ENCODE measurements at places on chromosomes 13 and 19.

DNA sequence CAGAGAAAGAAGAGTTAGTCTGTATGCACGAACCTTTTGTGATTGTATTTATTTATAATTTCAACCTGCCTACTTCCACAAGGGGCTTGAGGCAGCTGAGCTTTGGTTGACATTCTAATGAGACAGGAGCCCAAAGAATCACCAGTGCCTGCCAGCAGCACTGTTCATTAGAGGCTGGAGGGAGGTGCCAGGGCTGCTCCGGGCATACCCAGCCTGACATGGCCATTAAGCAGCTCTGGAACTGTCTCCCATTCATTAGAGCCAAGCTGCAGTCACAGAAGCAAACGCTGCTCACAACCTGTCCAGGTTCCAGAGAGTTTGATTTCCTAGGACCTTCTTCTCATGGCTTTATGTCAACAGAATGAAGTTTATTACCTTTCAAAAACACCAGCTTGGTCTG lies 425.5 kb downstream of the RFC3 start:
- no peak for DNase-seq

DNA sequence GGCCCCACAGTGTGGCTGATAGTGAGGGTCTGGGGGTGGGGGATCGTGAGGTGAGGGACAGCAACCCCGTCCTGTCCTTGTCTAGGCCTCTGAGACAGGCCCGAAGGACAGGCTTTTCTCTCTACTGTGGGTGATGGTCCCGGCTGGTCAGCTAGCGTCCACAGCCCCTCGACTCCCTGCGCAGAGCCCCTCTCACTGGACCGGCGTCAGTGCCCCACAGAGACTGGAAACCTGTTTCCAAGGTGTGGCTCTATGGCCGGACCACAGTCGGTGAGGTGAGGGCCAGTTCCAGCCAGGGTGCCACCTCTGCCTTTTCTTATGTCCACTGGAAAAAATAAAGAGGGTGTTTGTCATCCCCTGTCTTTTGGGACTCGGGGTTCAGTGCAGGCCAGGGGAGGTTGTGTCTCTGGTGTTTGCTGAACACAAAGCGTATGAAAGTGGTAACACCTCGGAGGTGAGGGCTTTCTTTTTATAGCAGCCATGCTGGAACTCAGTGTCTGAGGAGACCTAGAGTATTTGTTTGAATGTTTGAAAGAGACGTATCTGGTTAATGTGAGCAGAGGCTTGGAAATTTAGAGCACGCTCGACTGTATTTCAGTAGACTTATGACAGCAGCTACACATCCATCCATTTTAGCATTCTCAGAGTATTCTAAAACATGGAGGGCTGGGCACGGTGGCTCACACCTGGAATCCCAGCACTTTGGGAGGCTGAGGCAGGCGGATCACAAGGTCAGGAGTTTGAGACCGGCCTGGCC lies 22.8 kb downstream of the ATP11A start:
- no peak for DNase-seq

DNA sequence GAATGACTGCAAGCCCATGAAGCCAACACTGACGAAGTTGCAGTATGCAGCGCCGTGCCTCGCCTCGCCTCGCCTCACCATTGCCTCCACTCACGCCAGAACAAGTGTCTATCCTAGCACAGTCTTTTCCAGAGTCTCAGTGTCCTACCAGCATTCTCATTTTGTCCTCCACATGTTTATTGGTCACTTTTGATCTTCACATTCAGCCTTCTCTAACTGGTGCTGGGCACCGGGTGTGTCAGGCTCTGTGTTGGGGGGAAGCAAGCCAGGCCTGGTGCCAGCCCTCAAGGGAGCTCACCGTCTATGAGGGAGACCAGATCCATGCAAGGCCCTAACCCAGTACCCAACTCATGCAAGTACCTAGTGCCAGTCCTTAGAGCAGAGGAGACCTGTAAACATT lies 69.7 kb upstream of the GPR183 start:
- DNase-seq: no peak

- no peak for DNase-seq
Measured at GRCh38 chr13:25135896-25136295, 36.2 kb downstream of the AMER2 start.

DNA sequence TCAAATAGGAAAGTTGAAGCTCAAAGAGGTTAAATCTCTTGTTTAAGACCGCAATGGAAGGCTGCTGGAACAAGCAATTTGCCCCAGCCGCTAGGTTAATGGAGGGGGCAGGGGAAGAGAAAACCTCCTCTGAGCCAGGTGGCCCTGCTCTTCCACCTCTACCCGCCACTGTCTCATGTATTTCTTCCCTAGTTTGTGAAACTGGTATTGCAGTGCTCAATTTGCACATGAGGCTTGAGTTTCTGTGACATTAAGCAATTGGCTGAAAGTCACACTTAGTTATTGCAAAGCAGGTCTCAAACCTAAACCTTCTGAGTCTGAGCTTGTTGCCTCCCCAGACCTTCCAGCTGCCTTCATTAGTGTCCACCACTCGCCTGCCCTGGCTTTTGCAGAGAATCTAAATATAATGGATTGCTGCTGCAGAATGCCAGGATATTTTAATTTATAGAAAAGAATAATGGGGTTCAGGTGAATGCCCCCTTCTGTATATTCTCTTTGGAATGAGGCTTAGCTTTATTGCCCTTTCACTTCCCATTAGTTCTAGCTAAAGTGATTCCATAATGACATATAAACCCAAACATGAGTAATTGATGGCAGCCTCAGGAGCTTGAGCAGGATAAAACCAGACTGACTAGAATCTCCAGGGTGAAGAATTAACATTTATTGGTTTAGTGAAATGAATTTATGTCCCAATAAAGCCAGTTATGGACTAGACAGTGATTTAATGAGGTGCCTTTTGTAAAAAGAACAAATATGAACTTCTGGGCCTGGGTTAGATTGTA lies 27.0 kb upstream of the OLFM4 start:
- DNase-seq: no peak

DNA sequence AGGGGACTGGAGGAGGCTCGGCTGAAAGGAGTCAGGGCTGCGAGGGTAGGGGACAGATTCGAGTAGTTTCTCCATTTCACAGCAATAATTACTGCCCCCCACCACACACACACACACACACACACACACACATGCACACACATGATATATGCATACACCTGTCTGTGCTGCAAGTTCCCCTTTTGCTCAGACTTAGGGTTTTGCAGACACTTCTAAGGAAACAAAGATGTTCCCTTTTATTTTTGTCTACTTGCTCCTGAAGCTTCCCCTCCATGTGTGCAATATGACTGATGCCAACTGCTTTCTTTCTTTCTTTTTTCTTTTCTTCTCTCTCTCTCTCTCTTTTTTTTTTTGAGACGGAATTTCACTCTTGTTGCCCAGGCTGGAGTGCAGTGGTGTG lies 13.4 kb downstream of the MBD3L2B start:
- DNase-seq: no peak

DNA sequence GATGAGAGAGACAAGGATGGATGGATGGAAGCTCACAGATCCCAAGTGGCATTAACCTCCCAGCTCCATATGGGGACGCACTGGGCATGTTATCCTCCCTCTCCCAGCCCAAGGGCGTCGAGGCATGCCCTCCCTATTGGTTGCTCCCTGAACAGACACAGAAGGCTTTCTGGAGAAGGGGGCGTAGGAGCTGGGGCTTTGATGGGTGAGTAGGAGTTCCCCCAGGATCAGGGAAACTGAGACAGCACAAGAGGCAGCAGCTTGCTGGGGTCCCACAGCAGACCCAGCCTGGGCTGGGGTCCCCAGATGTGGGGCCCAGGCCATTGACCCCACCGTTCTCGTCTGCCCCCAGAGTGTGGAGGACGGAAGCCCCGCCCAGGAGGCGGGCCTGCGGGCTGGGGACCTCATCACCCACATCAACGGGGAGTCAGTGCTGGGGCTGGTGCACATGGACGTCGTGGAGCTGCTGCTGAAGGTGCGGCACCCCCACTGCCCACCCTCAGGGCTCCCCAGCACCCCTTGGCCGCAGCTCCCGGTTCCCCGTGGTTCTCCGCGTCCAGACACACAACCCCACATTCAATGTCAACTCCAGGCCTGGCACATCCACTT lies 7.5 kb upstream of the PIK3R2 start:
- DNase-seq: no peak

- peak; percentile 29 for DNase-seq
Measured at GRCh38 chr19:55368701-55369563, 1.3 kb downstream of the IL11 start.

GRCh38 chr13:47705185-47705584 lies 295.9 kb downstream of the SUCLA2 start:
- DNase-seq: no peak

DNA sequence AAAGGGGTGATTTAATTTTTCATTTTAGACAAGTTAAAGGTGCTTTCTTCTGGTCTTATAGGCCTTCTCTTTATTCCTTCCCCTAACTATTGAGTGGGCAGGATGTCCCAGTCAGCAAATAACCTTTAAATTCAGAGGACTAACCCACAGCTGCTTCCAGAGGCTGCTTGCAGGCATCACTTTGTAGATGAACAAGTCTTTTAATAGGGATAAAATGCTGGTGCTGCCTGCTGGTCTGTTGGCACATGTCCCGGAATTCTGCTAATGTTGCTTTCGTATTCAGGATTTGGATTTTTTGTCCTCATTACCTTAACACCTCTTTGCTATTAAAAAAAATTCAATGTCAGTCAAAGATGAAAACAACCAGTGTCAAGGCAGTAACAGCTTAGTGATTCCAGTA lies 132.7 kb upstream of the KL start:
- DNase-seq: no peak

DNA sequence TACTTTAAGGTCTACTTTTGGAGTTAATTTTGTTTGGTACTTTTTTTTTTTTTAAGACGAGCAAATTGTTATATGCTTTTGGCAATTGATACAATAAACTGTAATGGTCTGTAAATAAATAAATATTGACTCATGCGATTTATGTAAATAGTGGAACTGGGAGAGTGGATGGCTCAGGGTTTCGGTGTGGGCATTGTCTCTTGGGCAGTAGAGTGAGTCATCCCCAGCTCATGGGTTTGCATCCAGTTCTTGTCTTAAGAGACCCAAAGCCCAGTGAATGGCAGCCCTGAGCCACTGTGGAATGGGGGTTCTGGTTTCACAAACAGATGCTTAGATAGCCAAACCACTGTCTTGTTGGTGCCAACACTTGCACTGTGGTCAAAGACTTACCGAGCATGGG lies 33.0 kb downstream of the FGF9 start:
- no peak for DNase-seq

GRCh38 chr13:27192973-27193372 lies 21.4 kb upstream of the USP12 start:
- no peak for DNase-seq

- DNase-seq: no peak
Measured at GRCh38 chr13:24217601-24218281, 57.2 kb downstream of the SPATA13 start.

GRCh38 chr19:7470540-7471305 lies 18.1 kb downstream of the PEX11G start:
- no peak for DNase-seq

DNA sequence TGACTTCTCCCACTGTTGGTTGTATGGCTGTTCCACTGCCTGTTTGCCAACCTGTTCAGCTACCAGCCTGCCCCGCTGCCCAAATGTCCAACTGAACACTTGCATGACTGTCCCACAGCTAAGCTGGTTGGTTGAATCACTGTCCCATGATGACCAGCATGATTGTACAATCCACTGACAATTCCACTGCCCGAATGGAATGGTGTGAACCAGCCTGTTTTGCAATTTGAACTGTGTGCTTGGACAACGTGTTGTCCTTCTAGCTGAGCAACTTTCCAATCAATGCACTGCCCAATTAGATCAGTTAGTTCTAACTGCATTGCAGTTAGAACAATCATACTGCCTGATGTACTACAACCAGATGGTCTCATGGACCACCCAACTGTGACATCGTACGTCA lies 8.7 kb downstream of the ADAMTS10 start:
- DNase-seq: no peak

GRCh38 chr13:77784515-77784914 lies 87.0 kb downstream of the SLAIN1 start:
- no peak for DNase-seq

DNA sequence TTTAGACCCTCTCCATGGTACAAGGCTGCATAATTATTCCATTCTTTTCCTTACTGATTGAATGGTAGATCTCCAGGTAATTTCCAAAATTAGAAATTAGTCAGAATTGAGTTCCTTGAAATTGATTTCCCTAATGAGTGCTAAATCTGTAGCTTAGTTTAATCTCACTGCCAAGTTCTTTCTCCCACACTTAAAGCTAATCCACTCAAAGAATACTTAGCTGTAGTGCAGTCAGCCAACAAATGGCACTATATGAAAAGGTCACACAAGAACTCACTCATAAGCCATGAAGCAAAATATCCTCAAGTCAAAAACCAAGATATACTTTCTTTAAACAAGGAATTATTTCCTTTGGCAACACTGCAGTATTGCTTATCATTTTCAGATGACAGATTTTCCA lies 62.0 kb downstream of the XPO4 start:
- no peak for DNase-seq

All from kidney glomerular epithelial cell (primary cell).